ENCODE measurements at places on chromosomes 7 and 10.
A peak's percentile ranks its signal among the peaks of the same experiment; 100 is the strongest.

DNA sequence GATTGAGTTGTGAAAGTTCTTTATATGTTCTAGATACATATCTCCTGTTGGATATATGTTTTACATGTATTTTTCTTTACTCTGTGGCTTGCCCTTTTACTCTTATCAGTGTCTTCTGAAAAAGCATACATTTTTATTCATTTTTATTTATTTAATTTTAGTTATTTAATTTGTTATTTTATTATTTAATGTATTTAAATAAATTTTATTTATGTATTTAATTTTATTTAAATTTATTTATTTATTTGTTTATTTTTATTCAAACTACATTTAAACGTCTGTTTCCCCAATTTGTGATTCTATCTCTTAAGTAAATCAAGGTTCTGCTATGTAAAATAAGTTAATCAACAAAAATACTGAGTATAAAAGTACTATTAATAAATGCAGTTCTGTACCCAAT, 279.1 kb upstream of the AKR1E2 start:
- DNase-seq = no peak

GRCh38 chr10:68811314-68812009, 15.9 kb upstream of the STOX1 start:
- no peak for DNase-seq

DNA sequence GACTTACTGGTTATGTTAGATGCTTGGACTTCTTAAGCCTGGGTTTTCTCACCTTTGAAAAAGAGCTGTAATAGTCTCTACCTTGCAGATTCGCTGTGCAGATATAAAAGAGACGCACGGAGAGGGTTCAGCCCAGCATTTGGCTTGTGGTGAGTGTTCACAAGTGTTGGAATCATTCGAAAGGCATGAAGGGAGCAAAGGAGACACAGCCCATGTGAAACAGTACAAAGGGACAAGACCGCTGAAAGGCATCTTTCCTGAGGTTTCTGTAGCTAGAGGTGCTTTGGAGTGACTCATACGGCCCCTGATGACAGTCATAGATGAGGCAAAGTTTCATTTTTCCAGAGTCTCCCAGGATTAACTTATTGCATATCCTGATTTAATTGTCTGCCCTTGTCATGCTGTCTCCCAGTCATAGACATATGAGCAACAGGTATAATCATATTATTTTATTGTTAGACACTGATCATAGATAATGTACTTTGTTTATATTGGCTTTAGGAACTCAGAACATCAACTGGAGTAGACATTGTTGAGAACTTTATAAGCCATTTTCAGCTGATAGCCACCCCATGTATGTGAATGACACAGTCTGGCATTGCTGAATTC, 171.1 kb downstream of the ADRA2A start:
- DNase-seq = peak; percentile 6

- DNase-seq = no peak
Measured at GRCh38 chr10:120457431-120458172, 575 bp downstream of the PLPP4 start.

- DNase-seq = peak; percentile 29
Measured at GRCh38 chr10:84204122-84204521, 9.8 kb downstream of the CDHR1 start.

GRCh38 chr7:641269-641671, 85.2 kb upstream of the DNAAF5 start:
- DNase-seq = peak; percentile 10

GRCh38 chr10:129936266-129936922, 27.7 kb downstream of the EBF3 start:
- no peak for DNase-seq

GRCh38 chr7:55072251-55072650, 53.4 kb downstream of the EGFR start:
- DNase-seq = no peak

GRCh38 chr7:81002421-81002820, 83.6 kb upstream of the SEMA3C start:
- DNase-seq = no peak

DNA sequence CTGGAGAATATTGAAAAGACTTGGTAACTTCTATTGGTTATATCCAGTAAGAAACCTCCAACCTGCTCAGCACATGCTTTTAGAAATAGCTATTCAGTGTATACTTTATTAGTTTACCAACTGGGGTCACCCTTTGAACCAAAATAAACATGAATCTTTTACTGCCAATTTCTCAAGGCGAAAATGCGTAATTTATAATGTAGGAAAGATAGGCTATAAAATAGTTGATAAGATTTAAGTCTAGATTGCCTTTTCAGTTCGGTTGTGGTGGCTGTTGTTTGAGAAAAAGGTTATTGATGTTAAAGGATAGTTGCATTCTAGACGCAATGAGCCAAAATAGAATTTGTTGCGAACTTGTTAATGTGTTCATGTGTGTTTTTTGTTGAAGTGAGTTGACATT, 82.6 kb upstream of the OIT3 start:
- DNase-seq = no peak

DNA sequence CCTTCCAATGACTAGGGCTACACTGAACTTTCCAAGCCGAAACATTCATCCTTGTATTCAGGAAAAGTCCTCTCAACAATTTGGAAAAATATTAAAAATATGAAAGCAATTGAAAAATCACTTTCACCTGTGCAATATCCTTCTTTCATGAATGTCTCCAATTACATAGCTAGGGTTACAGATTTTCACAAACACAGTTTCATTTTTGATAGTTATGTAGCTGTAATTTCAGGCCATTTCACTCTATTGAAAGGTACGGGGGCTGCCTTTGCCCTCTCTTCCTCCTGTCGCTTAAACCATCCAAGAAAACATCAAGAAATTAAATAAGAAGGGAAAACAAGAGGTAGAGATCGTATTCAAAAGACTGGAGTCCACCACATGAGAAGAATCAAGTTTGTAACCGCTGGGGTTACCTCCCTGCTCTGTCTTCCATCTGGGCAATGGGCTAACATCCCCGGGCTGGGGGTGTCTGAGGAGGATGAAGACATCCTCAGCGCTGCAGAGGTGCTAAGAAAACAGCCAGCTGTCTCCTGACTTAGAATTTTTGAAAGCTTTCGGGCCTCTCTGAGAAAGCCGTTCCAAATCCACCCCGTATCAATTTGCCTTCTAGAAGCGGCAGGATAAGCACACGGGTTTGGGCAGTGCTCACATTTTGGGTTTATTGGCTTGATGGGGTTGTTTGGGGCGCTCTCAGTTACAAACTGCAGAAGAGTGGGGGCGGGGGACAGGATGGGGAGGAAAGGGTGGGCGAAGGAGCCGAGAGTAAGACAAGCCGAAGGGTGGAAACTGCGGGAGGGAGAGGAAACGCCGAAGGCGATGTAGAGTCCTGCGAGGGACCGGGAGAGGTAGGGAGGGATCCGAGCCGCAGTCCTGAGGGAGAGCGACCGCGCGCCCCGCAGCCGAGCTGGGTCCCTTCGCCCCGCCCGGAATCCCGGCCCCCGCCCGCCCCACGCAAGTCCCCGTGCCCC, 24.3 kb upstream of the VAX1 start:
- no peak for DNase-seq

- no peak for DNase-seq
Measured at GRCh38 chr7:132387596-132387995, 188.7 kb downstream of the PLXNA4 start.

DNA sequence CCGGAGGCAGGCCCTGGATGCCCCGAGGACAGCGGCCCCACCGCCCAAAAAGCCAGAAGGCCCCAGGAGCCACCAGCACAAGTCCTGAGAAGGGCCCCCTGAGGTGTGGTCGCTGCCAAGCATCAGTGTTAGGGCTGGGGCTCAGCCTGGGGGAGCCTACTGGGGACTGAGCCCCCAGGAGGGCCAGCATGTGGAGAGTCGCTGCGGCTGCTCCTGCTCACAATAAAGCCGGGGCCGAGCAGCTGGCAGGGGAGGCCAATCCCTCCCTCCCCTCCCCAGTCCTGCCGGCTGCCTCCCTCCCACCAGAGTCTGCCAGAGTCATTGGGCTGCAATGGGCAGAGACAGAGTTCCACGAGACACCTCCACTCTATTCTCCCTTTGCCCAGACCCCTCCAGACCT, 3.1 kb upstream of the ASIC3 start:
- no peak for DNase-seq

DNA sequence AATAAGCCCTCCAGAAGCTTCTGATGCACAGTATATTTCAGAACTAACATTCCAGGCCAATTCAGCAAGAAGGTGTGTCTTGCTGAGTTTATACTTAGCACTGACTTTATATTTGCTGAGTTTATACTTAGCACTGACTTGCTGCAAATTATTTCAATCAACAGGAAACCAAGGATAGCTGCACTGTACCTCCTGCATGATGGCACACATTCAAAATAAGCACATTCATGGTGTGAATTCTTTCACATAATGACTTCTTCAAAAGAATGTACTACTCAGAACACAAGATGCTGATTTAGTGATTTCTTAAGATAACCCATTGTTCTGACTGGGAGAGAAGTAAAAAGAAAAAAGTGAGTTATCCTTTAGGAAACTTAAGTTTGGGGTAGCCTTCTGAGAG, 52.0 kb downstream of the JAZF1 start:
- no peak for DNase-seq

- no peak for DNase-seq
Measured at GRCh38 chr7:111992601-111993000, 213.6 kb downstream of the DOCK4 start.

DNA sequence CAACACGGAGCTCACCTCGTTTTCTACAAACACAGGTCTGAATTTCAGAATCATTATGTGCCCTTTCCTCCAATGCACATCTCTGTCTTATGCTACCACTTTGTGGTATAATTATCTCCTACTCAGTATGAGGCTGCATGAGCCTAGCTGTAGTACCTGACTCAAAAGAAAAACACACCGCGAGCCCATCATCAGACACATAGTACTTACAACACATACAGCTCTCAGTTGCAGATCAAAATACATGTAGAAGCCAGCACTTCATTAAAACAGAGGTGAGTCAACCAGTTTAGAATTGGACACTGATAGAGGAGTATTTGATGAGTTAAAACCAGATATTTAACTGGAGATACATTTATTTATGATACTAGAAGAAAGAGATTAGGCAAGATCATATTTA, 1.4 kb upstream of the RTKN2 start:
- DNase-seq = no peak

DNA sequence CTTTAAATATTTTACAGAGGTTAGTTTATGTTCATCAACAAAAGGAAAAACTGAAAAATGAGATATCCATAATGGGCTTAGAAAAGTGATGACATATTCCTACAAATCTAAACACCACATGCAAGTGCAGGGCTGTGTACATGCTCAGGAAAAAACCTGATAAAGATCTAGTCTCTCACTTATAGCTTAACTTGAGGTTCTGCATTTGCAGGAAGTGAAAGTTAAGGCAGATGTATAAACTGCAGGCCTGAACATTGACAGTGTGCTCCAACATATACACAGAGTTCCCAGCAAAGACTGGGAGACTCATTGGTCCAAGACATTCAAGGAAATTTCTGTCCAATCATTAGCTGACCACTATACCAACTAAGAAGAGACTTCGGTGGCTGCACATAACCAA, 63.8 kb upstream of the RET start:
- no peak for DNase-seq

GRCh38 chr10:13515467-13515866, 13.3 kb downstream of the BEND7 start:
- no peak for DNase-seq
